ENCODE measurements at places on chromosomes 5 and 9. TPM values are rescaled to one million over a fixed set of nuclear protein-coding genes. Genes with fewer than 3 reads are reported as not detected.
A peak's percentile ranks its signal among the peaks of the same experiment; 100 is the strongest.

DNA sequence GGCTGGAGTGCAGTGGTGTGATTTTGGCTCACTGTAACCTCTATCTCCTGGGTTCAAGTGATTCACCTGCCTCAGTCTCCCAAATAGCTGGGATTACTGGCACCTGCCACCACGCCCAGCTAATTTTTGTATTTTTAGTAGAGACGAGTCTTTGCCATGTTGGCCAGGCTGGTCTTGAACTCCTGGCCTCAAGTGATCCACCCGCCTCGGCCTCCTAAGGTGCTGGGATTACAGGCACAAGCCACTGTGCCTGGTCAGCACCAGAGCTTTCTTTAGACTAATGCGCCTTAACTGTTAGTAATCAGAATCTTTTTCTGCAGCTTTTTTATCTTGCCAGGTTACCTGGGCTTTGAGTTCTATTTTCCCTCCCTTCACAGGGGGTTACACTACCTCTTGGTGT, 18.4 kb downstream of the PTGS1 start:
- H3K36me3 ChIP-seq = no peaks in the 10 kb centered on the region
- no peak overlapping the region for H3K4me3 ChIP-seq
- peaks cover 4% of the 10 kb centered on the region for H3K4me1 ChIP-seq
- no peak for DNase-seq
- H3K27ac ChIP-seq = peak overlapping the region; percentile 16

DNA sequence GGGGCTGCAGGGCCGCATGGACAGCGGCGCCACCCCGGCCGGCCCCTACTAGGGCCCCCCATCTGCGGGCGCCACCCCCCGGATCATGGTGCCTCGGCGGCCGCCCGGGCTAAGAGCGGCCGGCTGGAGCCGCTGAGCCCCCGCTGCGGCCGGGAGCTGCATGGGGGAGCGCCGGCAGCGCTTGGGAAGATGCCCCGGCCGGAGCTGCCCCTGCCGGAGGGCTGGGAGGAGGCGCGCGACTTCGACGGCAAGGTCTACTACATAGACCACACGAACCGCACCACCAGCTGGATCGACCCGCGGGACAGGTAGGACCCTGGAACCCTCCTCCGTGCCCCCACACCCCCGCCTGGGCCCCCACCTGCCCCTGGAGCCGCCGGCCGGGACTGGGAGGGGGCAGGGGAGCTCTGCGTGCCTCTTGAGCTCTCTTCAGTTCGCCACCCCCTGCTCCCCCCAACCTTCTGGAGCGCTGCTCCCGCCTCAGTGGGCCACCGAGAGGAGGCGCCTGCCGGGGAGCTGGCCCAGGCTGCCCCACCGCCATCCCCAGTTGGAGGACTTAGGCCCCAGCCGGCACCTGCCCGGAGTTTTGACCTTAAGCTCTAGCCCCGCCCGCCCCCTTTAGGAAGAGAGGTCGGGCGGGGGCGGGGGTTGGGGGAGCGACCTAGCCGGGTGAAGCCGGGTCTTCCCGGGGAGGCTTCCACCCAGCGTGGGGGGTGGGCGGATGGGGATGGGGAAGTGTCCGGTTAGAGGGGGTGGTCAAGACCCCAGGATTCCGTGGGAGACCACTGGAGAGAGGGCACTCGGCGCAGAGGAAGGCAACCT, 730 bp downstream of the WWC1 start:
- H3K4me1 ChIP-seq = no peaks in the 10 kb centered on the region
- no peak for DNase-seq
- peaks cover 32% of the 10 kb centered on the region for H3K27me3 ChIP-seq
- no peak overlapping the region for H3K4me3 ChIP-seq

- H3K4me3 ChIP-seq = no peak overlapping the region
- peaks cover 6% of the 10 kb centered on the region for H3K27me3 ChIP-seq
- no peak for DNase-seq
- no peaks in the 10 kb centered on the region for H3K4me1 ChIP-seq
Observed at GRCh38 chr5:59193616-59194319, 610.9 kb downstream of the RAB3C start.

The NR3C1 gene
- 131 TPM for total RNA-seq

The FOXD4 gene
- total RNA-seq = not detected

The ZER1 gene
- total RNA-seq = 49.1 TPM

The MCTP1 gene
- total RNA-seq = 0.80 TPM

The PCDHA11 gene
- total RNA-seq = not detected
